ENCODE measurements at places on chromosomes 4 and X.

- no peak for DNase-seq
Observed at GRCh38 chrX:74535086-74535407, 79.4 kb downstream of the RLIM start.

DNA sequence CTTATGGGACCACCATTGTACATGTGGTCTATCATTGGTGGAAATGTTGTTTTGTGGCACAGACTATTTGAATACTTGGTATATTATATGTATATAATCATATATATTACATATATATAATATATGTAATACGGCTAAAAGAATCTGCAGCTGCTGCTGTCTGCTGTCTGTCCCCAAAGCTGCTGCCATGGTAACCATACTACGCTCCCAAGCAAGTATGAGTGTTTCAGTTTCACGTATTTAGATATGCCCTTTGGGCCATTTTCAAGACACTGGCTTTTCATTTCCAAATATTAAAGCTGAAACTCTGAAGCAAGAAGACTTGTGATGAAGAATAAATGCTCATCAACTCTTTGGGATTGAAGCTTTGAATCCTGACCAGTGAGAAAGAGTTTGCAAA is 42.0 kb upstream of the ARSJ start:
- peak; percentile 75 for DNase-seq

DNA sequence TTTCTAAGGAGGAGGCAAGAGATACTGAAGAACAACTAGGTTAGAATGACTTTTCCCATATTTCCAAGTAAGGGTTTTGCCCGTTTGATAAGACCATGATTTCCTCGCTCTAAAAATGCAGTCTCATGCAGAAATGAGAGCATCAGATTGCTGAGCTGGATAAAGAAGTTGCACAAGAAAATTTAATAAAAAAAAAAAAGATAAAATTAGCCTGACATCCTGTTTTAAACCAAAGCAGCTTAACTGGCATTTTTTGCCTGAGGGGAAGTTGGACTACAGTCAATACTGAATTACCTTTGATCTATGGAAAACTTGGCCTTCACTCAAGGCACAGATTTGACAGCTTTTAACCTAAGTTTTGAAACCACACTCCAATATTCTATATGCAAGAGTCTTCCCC is 208.4 kb downstream of the GASK1B start:
- DNase-seq, result no peak

GRCh38 chrX:67725471-67725870 is 181.7 kb downstream of the AR start:
- no peak for DNase-seq

GRCh38 chrX:150200820-150201287 is 162.3 kb upstream of the MAMLD1 start:
- DNase-seq, result peak; percentile 46

DNA sequence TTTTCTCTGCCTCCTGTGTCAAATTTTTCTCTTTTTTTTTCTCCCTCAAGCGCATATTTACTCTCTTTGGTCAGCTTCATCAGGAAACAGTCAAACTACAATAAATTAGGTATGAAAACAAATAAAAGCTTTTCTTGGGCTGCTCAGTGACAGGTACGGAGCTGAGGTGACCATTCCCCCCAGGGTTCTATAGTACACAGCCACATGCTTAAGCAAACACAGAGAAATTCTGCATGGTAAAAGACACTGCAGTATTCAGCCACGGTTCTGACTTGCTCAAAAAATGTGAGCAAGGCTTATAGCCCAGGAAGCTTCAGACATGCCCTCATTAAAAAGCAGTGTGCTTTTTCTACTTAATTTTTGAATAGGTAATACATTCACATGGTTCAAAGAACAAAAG is 138.5 kb downstream of the GRIA3 start:
- DNase-seq, result no peak

GRCh38 chrX:113726009-113726408 is 857.9 kb upstream of the HTR2C start:
- DNase-seq, result no peak

GRCh38 chrX:98607739-98608138 is 1724.0 kb downstream of the RPA4 start:
- no peak for DNase-seq

GRCh38 chr4:52903273-52903672 is 41.2 kb downstream of the RASL11B start:
- DNase-seq, result no peak

- no peak for DNase-seq
Observed at GRCh38 chr4:123941306-123941705, 544.7 kb downstream of the SPRY1 start.

GRCh38 chr4:40586034-40586433 is 43.6 kb downstream of the RBM47 start:
- DNase-seq, result no peak

All from tongue (tissue), 3 donors.